ENCODE measurements at places on chromosomes 7 and 10. TPM values are rescaled to one million over a fixed set of nuclear protein-coding genes. Genes with fewer than 3 reads are reported as not detected.

DNA sequence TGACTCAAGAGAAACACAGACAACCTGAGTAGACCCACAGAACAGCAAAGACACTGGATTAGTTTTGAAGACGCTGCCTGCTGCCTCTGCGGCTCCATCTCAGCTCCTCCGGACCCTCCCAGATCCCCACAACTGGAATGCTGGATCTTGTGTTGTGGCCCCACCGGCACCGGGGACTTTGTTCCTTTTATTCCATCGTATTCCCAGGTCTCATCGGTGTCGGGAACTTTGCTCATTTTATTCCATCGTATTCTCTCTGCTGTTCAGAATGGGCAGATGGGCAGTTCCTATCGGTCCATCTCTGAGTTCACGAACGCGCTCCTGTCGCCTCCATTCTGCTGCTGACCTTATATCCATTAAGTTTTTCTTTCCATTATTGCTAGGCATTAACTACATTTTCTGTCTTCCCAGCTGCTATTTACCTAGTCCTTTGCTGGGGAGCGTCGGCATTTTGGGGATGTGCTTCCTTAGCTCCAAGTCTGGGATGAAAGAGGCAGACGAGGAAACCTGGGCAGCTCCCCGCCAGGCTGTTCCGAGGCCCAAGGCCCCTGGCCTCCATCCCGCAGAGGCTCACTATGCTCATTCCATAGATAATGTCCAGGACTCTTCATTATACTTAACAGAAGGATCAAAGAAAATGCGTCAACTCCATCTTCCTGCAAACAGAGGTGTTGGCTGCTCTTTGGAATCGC lies 192.4 kb downstream of the MAD1L1 start:
- DNase-seq, result no peak

GRCh38 chr7:76211216-76211615 lies 9.5 kb downstream of the SRRM3 start:
- no peak for DNase-seq

DNA sequence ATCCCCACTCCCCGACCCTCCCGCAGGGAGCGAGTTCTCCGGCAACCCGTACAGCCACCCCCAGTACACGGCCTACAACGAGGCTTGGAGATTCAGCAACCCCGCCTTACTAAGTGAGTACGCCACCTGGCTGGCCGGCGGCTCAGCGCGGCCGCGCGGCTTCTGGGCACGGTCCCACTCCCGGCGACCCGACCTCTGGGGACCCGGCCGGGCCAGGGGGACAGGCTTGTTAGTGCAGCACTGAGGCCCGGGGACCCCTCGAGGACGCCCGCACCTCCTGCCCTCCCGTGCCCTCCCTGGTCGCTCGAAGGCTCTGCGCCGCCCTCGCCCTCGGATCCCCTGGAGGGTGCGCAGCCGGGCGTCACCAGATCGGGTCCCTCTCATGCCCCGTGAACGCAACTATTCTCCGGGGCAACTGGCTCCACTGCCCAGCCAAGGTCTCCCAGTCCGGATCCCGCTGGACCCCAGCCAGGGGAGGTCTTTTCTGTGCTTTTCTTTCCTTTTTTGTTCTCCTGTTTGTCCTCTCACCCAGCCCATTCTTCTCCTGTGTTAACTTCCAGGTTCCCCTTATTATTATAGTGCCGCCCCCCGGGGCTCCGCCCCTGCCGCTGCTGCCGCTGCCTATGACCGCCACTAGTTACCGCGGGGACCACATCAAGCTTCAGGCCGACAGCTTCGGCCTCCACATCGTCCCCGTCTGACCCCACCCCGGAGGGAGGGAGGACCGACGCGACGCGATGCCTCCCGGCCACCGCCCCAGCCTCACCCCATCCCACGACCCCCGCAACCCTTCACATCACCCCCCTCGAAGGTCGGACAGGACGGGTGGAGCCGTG lies 81.8 kb downstream of the PAX2 start:
- DNase-seq, result no peak

DNA sequence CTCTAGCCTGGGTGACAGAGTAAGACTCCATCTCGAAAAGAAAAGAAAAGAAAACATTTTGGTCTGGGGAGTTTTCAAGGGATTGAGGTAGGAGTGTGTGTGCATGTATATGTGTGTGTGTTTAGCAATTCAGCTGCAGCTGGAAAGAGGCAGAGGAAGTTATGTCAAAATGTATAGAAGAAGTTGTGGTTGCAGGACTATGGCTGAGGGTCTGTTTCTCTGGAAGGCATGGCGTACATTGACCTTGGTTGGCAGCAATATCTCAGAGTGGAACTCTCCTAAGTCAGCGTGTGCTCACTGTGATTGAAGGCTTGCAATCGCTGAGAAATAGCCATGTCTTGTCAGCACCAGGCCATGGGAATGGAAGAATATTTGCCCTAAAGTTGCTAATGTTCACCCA lies 28.6 kb upstream of the RHBDD2 start:
- no peak for DNase-seq

GRCh38 chr10:31317652-31318381 lies 1.2 kb upstream of the ZEB1 start:
- no peak for DNase-seq

DNA sequence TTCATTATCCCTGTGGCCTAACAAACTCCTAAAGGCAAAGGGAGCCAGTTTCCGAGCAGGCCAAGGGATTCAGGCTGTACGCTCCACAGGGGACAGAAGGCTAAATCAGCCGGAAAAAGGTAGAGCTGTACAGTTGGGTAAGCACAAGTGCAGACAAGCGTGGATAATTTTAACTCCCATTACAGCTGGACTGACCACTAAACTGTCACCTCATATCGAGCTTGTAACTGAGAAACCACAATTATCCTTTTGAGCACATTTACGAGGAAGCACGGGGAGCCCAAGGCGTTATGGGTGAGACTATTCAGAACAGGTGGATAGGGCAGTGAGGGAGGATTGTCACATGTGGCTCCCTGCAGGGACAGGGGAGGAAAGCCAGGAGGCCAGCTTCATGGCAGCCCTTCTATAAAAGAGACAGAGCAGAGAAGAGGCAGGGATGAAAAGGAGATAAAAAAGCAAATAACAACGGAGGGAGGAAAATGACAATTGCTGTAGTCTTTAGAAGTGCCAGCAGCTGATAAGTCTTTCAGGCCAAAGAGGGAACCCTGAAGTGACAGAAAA lies 288.0 kb downstream of the FGFR2 start:
- DNase-seq, result no peak

GRCh38 chr10:109773288-109774120 lies 149.8 kb downstream of the XPNPEP1 start:
- no peak for DNase-seq

GRCh38 chr7:22435105-22435504 lies 64.9 kb downstream of the STEAP1B start:
- DNase-seq, result no peak

The IDI2 gene
- total RNA-seq, result not detected

The DIP2C gene
- total RNA-seq, result 9.3 TPM

The ZNF736 gene
- total RNA-seq, result not detected

The CEP41 gene
- 12.8 TPM for total RNA-seq

Measured in H1 (cell line).